ENCODE measurements at places on chromosomes 5 and 9. TPM values are rescaled to one million over a fixed set of nuclear protein-coding genes. Genes with fewer than 3 reads are reported as not detected.

DMRT3 gene
- not detected for total RNA-seq

RAD50 gene
- total RNA-seq, result 33.7 TPM

ADAMTS19 gene
- under 0.01 TPM for total RNA-seq

IFNA13 gene
- not detected for total RNA-seq

VCAN gene
- total RNA-seq, result 388 TPM

STPG3 gene
- not detected for total RNA-seq

All from bronchial smooth muscle cell (primary cell).